ENCODE measurements at places on chromosomes 2 and 18. TPM values are rescaled to one million over a fixed set of nuclear protein-coding genes. Genes with fewer than 3 reads are reported as not detected.

ALPP gene
- not detected for total RNA-seq

DNA sequence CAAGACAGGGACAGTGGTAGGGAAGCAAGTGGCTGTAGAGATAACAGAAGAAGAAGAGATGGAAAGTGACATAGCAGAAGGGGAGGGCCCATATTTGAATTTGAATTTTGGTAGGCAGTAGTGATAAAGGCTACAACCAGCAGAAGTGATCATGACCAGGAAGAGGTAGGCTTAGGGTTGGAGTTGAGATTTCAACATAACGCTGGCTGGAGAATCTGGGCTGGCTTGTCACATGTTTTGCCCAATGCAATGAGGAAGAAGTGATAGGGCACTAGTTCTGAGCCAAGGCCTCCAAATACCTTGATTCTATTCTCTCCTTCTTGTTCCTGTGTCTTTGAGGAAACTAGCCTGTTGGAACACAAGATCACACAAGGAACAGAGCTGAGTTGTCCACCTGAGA, 69.4 kb downstream of the SCG2 start:
- DNase-seq = no peak

MEP1B gene
- total RNA-seq = 0.21 TPM

GRCh38 chr2:160111951-160112798, 49.8 kb upstream of the PLA2R1 start:
- DNase-seq = no peak

DSG2 gene
- not detected for total RNA-seq

GPR45 gene
- total RNA-seq = 2.7 TPM

DNA sequence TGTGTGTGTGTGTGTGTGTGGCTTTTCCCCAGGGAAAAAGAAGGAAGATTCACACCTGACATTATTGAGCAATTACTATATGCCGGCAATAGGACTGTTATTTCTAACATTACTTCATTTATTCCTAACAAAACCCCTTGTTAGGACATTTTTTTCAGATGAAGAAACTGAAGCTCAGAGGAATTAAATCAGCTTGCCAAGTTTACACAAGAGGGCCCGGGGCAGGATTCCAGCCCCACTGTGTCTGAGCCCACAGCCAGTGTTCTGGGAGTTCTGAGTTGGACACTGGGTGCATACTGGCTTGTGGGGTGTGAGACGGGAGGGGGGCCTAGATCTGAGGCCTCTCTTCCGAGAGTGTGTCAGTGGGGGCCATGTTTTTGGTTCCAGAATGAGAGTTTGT, 9.9 kb downstream of the TOGARAM2 start:
- DNase-seq = no peak

GRCh38 chr18:13420969-13421686, 202.6 kb downstream of the LDLRAD4 start:
- no peak for DNase-seq

GRCh38 chr2:174078275-174078674, 113.1 kb upstream of the SP3 start:
- no peak for DNase-seq

PDE11A gene
- total RNA-seq = 1.3 TPM

GRCh38 chr18:30992231-30992630, 50.3 kb downstream of the DSC3 start:
- no peak for DNase-seq

- DNase-seq = no peak
These were observed 55.6 kb downstream of the VIL1 start for GRCh38 chr2:218474527-218474926.

DNA sequence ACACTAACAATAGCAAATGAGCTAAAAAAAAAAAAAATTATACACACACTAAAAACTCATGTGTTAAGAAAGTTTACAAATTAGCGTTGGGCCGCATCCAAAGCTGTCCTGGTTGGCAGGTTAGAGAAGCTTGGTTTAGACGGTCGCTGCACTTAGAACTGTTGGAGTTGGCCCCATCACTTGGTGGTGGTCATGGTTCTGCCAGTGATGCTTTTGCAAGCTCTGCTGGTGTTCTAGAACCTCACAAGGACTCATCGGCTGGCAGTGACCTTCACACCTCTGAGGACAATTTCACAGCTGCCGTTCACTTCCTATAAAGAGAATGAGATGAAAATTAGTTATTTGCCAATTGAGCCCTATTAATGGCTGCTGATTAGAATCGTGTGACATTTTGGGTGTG, 229.0 kb downstream of the AGAP1 start:
- DNase-seq = no peak

TMEM17 gene
- total RNA-seq = 4.1 TPM

- DNase-seq = peak; percentile 54
These were observed 98.0 kb downstream of the INSIG2 start for GRCh38 chr2:118186110-118186857.

GRCh38 chr2:6218926-6219325, 526.7 kb downstream of the SOX11 start:
- no peak for DNase-seq

DNA sequence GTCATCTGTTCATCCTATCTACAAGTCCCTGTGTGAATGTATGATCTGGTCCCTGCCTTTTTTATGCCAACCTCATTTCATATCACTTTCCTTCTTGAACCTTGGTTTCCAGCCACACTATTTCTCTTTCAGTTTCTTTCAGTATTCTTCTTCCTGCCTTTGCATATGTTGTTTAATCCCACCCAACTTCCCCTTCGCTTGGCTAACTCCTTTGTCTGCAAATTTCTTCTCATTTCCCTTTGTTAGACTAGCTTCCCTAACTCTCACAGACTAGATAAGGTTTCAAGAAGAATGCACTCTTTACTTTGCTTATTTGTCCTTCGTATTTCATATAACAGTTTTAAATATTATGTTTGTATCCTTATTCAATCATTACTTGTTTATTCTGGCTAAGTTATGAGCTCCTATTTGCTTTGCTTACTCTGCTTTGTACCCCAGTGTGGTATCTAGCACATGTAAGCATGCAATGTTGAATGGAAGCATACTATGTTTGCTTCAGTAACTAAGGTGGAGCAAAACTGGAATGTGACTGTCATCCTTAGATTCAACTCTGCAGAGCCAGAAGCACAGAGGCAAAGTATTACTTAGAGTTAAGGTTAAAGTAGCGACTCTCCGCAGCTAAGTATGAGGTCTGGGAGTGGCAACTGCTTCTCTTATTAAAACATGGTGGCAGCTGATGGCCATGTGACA, 681.3 kb downstream of the CPS1 start:
- DNase-seq = no peak

DNA sequence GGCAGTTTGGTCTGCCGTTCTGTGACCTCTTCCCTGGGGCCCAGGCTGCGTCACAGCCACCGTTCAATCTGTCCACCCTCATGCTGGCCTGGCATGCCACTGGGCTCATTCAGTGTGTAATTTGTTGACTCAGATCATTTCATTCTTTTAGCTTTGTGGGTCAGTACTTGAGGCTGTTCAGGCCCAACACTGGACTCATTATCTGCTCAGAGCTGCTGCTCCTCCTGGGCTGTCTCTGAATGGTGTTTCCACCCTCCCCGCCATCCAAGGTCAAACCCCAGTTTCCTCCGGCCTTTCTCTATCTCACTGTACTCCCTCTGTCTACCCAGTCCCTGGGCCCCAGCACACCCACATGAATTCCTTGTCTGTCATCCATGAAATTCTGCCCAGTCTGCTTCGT, 152.4 kb upstream of the NCK2 start:
- DNase-seq = no peak

SRBD1 gene
- 10.8 TPM for total RNA-seq

DNA sequence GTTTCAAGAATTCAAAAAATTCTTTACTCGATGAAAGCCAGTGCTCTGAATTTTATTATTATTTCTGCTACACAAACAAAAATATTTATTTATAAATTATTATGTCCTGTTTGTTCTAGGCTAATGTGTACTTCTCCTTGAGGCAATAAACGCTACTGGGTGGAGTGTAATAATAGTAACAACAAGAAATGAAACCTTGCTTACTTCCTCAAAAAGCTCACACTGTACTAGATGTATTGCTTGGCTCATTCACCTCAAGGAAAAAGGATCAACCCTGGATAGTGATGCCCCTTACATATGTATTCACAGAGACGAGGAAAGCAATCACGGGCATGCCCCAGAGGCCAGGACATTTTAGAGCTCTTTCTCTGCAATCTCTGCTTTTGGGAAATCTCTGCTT, 685.6 kb upstream of the NXPH2 start:
- DNase-seq = no peak

GRCh38 chr2:128373451-128374000, 54.9 kb upstream of the HS6ST1 start:
- DNase-seq = no peak

- DNase-seq = no peak
These were observed 38.8 kb upstream of the AGFG1 start for GRCh38 chr2:227433171-227433570.
